Stimulated activated CD8-positive, alpha-beta memory T cell treated with anti-CD3 and anti-CD28 coated beads, Interleukin-2, amount 100 ng/mL, for 1 hour (primary cell): ENCODE measurements at places on chromosomes 1 and 21.

DNA sequence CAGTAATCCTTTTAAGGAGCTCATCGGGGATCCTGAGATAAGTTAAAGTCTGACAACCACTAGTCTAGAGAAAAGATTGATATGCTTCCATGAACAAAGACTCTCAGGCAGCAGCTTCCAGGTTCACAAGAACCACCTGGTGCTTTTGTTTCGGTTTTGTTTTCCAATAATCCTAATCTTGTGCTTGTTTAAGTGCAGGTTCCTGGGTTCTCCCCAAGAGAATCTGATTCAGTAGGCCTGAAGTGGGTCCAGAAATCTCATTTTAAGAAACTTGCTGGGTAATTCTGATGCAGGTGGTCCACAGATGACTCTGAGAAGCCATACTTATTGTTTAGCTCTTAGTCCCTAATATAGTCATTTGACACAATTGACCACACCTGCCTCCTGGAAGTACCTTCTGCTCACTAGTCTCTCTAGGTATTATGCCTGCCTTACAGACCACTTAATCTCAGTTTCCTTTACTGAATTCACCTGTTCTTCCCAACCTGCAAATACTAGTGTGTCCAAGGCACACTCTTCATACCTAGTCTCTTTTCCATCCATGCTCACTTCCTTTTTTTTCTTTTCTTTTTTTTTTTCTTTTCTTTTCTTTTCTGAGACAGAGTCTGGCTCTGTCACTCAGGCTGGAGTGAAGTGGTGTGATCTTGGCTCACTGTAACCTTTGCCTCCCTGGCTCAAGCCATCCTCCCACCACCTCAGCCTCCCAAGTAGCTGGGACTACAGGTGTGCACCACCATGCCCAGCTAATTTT lies 20.5 kb upstream of the FRRS1 start:
- DNase-seq = no peak

GRCh38 chr1:115242543-115242942 lies 95.5 kb downstream of the NGF start:
- DNase-seq = no peak

- no peak for DNase-seq
Measured at GRCh38 chr1:207020065-207020708, 12.4 kb downstream of the C1orf116 start.

GRCh38 chr1:214076708-214077065 lies 88.9 kb downstream of the PROX1 start:
- DNase-seq = no peak

DNA sequence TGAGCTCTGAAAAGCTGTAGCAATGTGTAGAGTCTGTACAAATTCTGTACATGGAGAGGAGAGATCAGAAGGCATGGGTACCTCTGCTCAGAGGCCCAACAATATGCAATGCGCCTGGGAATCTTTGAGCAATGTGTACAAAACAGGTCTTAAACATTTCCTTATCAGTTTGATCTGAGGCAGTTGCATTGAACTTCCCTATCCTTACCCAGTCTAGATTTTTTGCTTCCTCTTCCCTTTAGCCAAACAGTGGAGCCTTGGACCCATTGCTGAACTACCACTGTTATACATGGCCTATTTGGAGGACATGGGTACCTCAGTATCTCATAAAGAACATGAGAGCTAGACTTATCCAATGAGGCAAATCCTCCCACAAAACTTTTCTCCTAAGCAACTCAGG lies 12.6 kb upstream of the MNDA start:
- no peak for DNase-seq

DNA sequence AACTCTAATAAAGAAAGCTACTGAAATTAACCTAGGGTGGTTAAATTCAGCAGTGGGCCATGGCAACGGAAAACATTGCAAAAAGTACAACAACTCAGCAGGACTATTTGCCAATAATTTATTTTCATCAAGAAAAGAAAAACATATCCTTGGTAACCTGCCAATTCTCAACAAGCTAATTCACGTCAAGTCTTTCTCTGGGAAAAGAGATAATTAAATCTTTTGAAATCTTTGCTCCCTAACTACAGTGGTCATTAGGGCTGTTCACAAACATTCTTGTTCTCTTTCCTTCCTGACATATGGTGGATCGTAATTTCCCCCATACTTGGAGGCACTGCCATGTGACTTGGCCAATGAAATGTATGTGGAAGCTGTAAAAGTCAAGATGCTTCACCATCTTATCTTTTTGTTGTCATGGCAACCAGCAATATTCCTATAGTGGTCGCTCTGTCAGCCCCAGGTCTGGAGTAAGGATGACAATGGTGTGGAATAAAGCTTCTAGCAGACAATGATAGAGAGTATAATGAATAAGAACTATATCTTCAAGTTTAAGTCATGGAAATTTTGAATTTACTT lies 29.6 kb upstream of the ZNF326 start:
- no peak for DNase-seq

- no peak for DNase-seq
Measured at GRCh38 chr1:112712701-112713128, 2.4 kb downstream of the PPM1J start.

DNA sequence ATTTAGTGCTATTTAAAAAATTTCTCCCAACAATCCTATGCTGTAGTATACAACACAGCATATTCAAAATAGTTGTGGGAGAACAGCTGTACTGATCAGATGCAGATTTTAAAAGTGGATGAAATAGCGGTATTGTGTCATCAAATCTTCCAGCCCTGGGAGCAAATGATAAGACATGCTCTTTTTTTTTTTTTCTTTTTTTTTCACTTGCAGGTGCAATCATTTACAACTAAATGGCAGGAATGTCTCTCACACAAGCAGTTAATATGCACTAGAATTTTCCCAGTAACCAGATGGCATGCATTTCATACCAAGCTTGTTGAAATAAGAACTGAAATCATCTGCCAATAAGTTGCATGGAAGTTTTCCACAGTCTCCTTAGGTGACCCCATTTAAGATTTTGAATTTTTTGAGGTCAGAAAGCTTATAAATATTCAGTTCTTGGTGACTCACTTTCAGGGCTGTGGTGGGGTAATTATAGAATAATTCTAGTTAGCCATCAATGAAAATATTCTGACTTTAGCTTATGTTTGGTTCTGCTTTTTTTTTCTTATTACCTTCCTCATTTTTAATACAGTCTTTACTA lies 623.9 kb upstream of the NR5A2 start:
- no peak for DNase-seq

GRCh38 chr1:215292932-215293331 lies 210.4 kb downstream of the KCNK2 start:
- no peak for DNase-seq

- no peak for DNase-seq
Measured at GRCh38 chr1:167060141-167061072, 29.8 kb downstream of the GPA33 start.

DNA sequence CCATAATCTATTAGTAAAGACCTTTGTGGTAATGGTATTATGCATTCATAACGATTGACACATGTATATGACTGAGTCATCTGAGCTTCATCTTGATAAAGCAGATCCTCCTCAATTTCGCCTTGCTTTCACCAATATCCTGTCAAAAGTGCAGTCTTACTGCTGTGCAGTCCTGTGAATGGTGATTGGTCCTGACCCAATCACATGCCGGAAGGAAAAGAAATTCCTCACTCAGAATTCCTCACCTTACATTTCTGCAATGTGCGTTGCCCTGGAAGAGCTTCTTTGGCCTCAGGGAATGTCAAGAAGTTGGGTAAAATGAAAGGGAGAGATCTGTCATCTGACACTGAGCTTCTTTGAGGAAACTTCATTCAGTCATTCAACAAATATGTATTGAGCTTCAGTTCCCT lies 121.0 kb upstream of the TSPAN2 start:
- DNase-seq = no peak

- DNase-seq = no peak
Measured at GRCh38 chr1:235357485-235358373, 9.5 kb upstream of the TBCE start.

DNA sequence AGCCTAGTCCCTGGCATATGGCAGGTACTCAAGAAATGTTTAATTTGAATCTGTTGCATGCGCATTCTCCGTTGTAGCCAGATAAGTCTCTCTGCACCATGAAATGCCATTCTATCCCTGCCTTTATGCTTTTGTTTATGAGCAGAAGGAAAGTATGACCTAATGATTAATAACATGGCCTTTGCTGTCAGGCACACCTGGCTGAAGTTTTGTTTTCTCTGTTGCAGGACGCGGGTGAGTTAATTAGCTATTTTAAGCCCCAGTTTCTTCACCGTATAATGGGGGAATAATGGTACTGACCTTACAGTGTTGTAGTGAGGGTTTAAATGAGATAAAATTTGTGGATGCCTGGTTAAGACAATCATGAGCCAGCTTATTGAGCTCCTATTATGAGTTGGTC lies 87.7 kb downstream of the ST6GALNAC3 start:
- DNase-seq = no peak

GRCh38 chr1:245901037-245901436 lies 606.0 kb downstream of the SMYD3 start:
- DNase-seq = no peak

DNA sequence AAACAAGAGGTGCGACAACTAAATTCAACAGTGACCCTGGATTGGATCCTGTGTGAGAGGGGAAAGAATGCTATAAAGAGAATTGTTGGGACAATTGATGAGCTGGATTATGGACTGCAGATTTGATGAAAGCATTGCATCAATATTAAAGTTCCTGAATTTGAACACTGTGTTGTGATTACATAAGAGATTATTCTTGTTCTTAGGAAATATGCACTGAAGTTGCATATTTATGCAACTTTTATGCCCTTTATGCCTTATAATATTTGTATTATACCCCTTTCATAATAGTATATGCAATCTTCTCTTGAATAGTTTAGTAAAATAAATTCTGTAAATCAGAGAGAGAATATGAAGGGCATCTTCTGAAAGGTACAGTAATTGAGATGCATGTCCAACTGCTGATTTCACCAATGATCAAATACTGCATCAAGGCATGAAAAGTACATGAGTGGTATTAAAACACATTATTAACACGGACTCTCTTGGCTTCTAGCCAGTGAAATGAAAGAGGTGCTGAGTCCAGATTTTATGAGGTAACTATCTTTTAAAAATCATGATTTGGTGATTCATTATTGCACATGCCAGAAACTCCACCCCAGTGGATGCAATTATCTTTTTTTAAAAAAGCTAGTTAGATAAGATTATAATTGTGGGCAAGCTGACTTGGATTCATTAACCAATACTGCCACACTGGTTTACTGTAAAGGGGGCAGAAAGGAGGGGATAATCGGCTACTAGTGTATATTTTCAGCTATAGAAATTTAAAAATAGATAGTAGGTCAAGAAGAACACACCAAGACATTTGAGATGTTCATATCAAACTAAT lies 19.9 kb upstream of the LPAR3 start:
- DNase-seq = no peak

- DNase-seq = no peak
Measured at GRCh38 chr1:24505816-24506215, 3.2 kb downstream of the RCAN3 start.

DNA sequence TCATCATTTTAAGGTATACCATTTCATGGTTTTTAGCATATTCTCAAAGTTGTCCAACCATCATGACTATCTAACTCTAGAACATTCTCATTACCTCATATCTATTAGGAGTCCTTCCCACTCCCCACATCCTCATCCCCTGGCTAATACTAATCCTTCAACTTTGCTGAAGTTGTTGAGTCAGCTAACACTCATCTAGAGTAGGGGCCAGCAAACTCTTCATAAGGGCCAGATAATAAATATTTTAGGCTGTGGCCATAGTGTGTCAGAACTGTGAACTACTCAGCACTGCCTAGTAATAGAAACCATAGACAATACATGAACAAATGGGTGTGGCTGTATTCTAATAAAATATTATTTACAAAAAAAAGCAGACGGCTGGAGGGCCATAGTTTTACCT lies 43.0 kb downstream of the TOR3A start:
- no peak for DNase-seq

DNA sequence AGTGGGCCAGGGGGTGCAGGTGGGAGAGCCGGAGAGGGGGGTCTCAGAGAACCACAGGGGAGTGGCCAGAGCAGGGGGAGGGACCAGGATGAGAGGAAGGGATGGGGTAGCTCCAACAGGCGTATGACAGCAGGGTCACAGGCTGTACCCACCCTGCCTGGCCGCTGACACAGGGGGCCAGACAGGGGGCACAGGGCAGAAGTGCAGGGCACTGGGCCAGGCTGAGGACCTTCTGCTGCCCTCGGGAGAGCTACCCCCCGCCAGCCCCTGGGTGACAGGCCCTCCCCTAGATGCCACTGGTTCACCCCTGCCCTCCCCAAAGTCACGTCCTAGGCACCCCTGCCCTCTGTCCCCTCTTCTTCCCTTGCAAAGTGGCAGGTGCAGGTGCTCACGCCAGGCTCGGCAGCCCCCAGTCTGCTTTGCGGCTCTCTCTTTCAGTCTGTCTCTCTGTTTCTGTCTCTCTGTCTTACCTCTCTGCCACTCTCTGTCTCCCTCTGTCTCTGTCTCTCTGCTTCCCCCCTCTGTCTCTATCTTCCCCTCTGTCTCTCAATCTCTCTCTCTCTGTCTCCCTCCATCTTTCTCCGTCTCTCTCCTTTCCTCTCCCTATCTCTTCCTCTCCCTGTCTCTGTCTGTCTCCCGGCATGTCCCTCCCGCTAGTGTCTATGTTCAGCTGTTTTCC lies 48.5 kb downstream of the WNT9A start:
- DNase-seq = no peak

- DNase-seq = no peak
Measured at GRCh38 chr1:55904541-55904940, 674.8 kb downstream of the PLPP3 start.

DNA sequence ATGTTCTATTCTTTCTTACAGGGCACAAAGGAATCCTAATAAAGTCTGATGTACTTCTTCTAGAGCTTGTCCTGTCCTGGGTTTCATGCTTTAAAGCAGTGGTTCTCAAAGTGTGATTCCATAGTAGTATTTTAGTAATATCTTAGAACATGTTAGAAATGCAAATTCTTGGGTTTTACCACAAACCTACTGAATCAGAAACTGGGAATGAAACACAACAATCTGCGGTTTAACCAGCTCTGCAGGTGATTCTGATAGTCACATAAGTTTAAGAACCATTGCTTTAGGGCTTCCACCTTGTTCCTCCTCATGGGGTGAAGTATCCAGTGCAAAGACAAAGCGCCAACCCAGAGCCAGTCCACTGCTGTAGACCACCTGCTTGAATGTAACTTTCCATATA lies 41.1 kb downstream of the NGF start:
- no peak for DNase-seq

DNA sequence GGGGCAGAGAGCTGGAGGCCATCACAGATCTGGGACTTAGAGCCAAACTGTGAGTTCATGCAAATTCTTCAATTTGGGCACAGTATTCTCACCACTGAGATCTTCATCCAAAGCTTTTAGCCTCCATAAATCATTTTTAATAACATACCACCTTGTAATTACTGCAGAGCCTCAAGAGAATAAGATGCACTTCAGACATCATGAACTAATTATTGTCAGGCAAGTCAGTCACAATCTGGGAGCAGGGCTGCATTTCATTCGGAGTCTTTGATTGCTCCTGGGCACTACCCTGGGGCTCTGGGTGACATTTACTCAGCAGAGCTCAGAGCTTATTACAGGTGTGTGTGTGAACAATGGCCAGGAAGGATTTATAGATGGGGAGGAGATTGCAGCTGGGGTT lies 623.7 kb downstream of the PTPRU start:
- no peak for DNase-seq
